HepG2 (cell line): ENCODE measurements at places on chromosomes 3 and 15. TPM values are rescaled to one million over a fixed set of nuclear protein-coding genes. Genes with fewer than 3 reads are reported as not detected.

LHFPL4 gene
- 0.02 TPM in 1 of 2 replicates, not detected in the other for total RNA-seq

GXYLT2 gene
- total RNA-seq: 6.9 and 7.4 TPM in 2 replicates

SOX2 gene
- total RNA-seq: not detected in 2 replicates

CLDN16 gene
- 0.21 and 0.24 TPM in 2 replicates for total RNA-seq

IQCF5 gene
- total RNA-seq: not detected in 2 replicates

CFAP44 gene
- total RNA-seq: 0.90 and 4.7 TPM in 2 replicates

NTRK3 gene
- not detected in 2 replicates for total RNA-seq

RETNLB gene
- total RNA-seq: not detected in 2 replicates

CCDC33 gene
- total RNA-seq: not detected in 2 replicates

SLC12A1 gene
- not detected in 2 replicates for total RNA-seq

TRH gene
- total RNA-seq: not detected in 2 replicates

UTS2B gene
- total RNA-seq: 0.46 TPM in 1 of 2 replicates, not detected in the other

CRTC3 gene
- total RNA-seq: 6.0 and 8.4 TPM in 2 replicates

EPHA3 gene
- not detected in 2 replicates for total RNA-seq

GPR27 gene
- not detected in 2 replicates for total RNA-seq

GRK7 gene
- not detected in 2 replicates for total RNA-seq

WDR93 gene
- not detected in 2 replicates for total RNA-seq

GOLGA8R gene
- 0.09 TPM in 1 of 2 replicates, not detected in the other for total RNA-seq

RMDN3 gene
- total RNA-seq: 10.5 and 19.5 TPM in 2 replicates

SYNPR gene
- 0.04 TPM in 1 of 2 replicates, not detected in the other for total RNA-seq

GHSR gene
- not detected in 2 replicates for total RNA-seq

PLSCR4 gene
- total RNA-seq: 1.5 and 1.8 TPM in 2 replicates

AADAC gene
- 1.2 and 1.5 TPM in 2 replicates for total RNA-seq

DPPA2 gene
- total RNA-seq: not detected in 2 replicates

ZNF662 gene
- total RNA-seq: not detected in 2 replicates

VEPH1 gene
- total RNA-seq: not detected in 2 replicates

PPP2R3A gene
- 0.07 and 0.18 TPM in 2 replicates for total RNA-seq

CTXN2 gene
- not detected in 2 replicates for total RNA-seq

FMN1 gene
- total RNA-seq: 0.60 and 0.81 TPM in 2 replicates

TUSC7 gene
- total RNA-seq: not detected in 2 replicates

FETUB gene
- 1.3 and 2.1 TPM in 2 replicates for total RNA-seq

ACTRT3 gene
- 0.97 and 1.1 TPM in 2 replicates for total RNA-seq
